Trophoblast cell (in vitro differentiated cells and primary cell): ENCODE measurements at places on chromosomes 4 and X.

DNA sequence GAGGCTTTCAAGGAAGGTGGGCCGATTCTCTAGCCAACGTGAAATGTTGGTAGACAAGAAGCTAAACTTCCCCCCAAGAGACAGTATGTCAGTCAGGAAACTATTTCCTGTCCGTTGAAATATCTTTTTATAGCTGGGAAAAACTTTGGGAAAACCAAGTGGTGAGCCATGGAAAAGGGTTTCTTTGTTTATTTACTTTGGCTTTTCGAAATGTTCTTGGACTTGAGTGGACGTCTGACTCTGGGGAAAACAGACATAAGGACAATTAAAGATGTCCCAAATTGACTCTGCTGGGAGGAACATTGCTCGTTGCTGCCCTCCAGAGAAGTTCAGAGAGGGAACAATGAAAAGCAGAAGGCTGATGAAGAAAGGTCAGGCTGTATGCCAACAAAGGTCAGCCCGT, 295.4 kb downstream of the RAPGEF2 start:
- H3K27ac ChIP-seq: no peak overlapping the region
- H3K27me3 ChIP-seq: no peaks in the 10 kb centered on the region
- H3K4me3 ChIP-seq: no peak overlapping the region
- H3K4me1 ChIP-seq: peaks cover 9% of the 10 kb centered on the region
- no peaks in the 10 kb centered on the region for H3K36me3 ChIP-seq

DNA sequence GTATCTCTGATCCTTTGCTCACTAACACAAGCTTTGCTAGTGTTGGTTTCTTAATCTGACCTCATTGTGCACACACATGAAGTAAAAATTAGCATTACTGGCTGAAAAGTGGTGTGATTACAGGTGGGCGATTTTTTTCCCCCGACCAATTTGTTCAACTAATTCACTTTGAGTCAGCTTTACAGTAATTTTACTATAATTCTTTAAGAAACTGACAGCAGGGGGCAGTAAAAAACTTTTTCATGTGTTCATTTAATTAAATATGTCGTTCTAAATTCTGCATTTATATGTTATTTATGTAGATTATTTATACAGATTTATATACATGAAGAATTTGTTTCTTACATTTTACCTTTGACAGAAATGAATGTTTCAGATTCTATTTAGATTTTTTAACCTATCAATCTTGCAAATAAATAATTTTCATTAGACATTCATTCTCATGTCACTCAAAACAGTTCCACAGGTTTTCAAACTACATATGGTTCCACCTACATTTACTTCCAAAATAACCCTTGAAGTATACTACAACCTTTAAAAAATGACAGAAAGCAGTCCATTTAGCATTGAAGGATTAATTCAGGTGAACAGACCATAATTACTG, 17.5 kb downstream of the PALLD start:
- DNase-seq: no peak
- no peaks in the 10 kb centered on the region for H3K4me1 ChIP-seq

DNA sequence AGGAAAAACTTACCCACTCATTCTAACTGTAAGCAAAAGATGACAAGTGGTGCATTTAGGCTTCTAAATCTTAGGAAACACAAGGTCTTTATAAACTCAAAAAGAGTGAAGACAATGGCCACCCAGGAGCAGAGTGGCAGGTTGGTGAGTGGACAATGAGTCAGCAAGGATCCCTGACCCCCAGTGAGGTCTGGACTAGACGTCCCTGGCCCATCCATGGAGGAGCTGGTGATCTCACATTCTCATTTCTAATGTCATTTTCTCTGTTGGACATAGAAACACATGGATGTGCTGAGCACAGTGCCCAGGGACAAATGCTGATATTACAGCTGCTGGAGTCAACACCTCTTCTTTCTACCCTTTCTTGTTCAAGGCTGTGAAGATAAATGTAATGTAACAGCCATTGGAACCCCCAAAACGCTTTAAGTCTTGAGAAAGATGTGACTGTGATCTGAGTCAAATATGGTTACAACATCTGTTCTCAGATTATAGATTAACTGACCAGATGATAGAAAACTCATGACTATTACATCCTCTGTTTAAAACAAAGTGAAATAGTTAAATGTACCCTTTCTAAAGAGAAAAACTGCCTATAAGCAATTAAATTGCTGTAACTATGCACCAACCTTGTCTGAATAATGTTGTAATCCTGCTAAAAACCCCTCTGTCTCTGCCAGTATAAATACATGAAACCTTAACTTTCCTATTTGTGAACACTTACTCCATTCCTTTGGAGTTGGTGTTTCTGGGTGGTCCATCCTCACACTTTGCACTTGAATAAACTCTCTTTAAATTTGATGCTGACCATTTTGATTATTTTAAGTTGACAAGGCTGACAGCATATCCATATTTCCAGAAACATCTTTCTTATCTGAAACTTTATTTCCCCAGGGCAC, 92.7 kb downstream of the USP46 start:
- no peak for DNase-seq
- H3K27ac ChIP-seq: no peak overlapping the region
- no peaks in the 10 kb centered on the region for H3K27me3 ChIP-seq
- no peaks in the 10 kb centered on the region for H3K4me1 ChIP-seq
- H3K4me3 ChIP-seq: no peak overlapping the region

GRCh38 chr4:6338951-6339817, 69.5 kb downstream of the WFS1 start:
- H3K36me3 ChIP-seq: no peaks in the 10 kb centered on the region
- no peak overlapping the region for H3K4me3 ChIP-seq
- H3K27me3 ChIP-seq: no peaks in the 10 kb centered on the region
- H3K27ac ChIP-seq: no peak overlapping the region

GRCh38 chr4:165383591-165384073, 4.8 kb downstream of the CPE start:
- H3K36me3 ChIP-seq: no peaks in the 10 kb centered on the region
- H3K27ac ChIP-seq: no peak overlapping the region
- no peaks in the 10 kb centered on the region for H3K27me3 ChIP-seq
- peaks cover 4% of the 10 kb centered on the region for H3K4me1 ChIP-seq
- no peak overlapping the region for H3K4me3 ChIP-seq
- DNase-seq: no peak

DNA sequence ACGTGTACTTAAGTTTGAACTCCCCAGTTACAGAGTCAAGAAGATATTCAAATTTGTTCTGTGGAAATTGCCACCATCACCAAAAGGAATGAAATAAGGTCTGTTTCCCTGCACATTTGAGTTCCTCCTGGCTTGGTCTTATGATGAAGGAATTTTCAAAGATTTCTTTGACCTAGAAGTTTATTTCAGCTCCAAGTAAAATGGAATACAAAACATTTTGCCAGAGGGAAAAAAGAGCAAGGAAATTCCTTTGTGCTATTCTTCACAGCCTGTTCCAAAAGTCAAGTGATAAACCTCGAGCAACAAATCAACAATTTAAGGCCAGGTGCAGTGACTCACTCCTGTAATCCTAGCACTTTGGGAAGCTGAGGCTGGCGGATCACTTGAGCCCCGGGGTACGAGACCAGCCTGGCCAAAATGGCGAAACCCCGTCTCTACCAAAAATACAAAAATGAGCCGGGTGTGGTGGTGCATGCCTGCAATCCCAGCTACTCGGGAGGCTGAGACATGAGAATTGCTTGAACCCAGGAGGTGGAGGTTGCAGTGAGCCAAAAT, 3.4 kb downstream of the NKRF start:
- H3K4me3 ChIP-seq: no peak overlapping the region
- DNase-seq: peak; percentile 92
- H3K4me1 ChIP-seq: no peaks in the 10 kb centered on the region
- no peak overlapping the region for H3K27ac ChIP-seq
- no peaks in the 10 kb centered on the region for H3K27me3 ChIP-seq

DNA sequence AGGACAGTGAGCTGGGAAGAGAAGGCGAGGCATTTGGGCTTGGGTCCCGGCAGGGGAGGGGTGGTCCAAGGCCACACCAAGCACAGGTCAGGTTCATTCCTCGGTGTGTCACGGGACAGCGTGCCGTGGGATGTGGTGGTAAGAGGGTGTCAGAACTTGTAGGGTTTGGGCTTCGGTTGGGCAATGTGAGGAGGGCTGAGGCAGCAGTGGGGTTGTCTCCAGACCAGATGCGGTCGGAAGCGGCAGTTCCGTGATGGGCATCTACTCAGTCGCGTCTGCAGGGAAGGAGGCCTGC, 22.1 kb downstream of the ADRA2C start:
- no peak overlapping the region for H3K4me3 ChIP-seq
- H3K36me3 ChIP-seq: no peaks in the 10 kb centered on the region
- no peak overlapping the region for H3K27ac ChIP-seq
- peaks cover 6% of the 10 kb centered on the region for H3K4me1 ChIP-seq
- no peaks in the 10 kb centered on the region for H3K27me3 ChIP-seq
- DNase-seq: no peak

GRCh38 chrX:107706309-107706708, 69.3 kb downstream of the TSC22D3 start:
- peaks cover 3% of the 10 kb centered on the region for H3K4me1 ChIP-seq
- no peak for DNase-seq
- no peaks in the 10 kb centered on the region for H3K36me3 ChIP-seq
- H3K27ac ChIP-seq: no peak overlapping the region
- H3K4me3 ChIP-seq: no peak overlapping the region

GRCh38 chrX:153868576-153869472, 17.1 kb downstream of the L1CAM start:
- peaks cover under 1% of the 10 kb centered on the region for H3K4me1 ChIP-seq
- H3K27me3 ChIP-seq: no peaks in the 10 kb centered on the region
- no peak overlapping the region for H3K27ac ChIP-seq
- DNase-seq: no peak
- peaks cover 39% of the 10 kb centered on the region for H3K36me3 ChIP-seq

DNA sequence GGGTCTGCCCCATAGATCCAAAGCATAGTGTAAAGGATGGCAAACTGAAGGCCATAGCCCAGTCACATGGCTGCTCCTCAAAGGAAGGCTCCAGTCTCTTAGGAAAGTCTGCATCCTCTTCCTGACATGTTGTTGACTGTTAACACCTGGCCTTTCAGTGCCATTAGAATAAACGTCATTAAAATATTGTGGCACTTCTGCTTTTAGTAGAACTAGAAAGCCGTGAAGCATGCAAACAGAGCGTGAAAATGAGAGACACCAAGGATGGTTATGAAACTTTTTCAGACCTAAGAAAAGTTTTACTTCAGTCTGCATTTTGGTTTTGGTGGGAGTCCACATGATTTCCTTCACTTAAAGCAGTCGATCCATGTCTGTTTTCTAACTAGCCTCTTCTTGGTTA, 41.1 kb upstream of the AFF2 start:
- DNase-seq: no peak
- H3K27me3 ChIP-seq: no peaks in the 10 kb centered on the region
- no peaks in the 10 kb centered on the region for H3K36me3 ChIP-seq
- no peak overlapping the region for H3K4me3 ChIP-seq

GRCh38 chr4:58214376-58214775, 1104.2 kb upstream of the IGFBP7 start:
- peak; percentile 92 for DNase-seq
- no peaks in the 10 kb centered on the region for H3K27me3 ChIP-seq
- no peak overlapping the region for H3K4me3 ChIP-seq
- H3K27ac ChIP-seq: no peak overlapping the region
- no peaks in the 10 kb centered on the region for H3K36me3 ChIP-seq

GRCh38 chr4:821631-822030, 4.3 kb downstream of the CPLX1 start:
- H3K4me1 ChIP-seq: peaks cover 2% of the 10 kb centered on the region
- H3K4me3 ChIP-seq: no peak overlapping the region
- peaks cover 28% of the 10 kb centered on the region for H3K27me3 ChIP-seq

- no peaks in the 10 kb centered on the region for H3K36me3 ChIP-seq
- DNase-seq: no peak
- H3K27me3 ChIP-seq: no peaks in the 10 kb centered on the region
- no peak overlapping the region for H3K4me3 ChIP-seq
Observed at GRCh38 chr4:167109859-167110258, 124.4 kb downstream of the SPOCK3 start.

GRCh38 chrX:49221868-49222267, 11.3 kb downstream of the CACNA1F start:
- no peak for DNase-seq
- no peaks in the 10 kb centered on the region for H3K4me1 ChIP-seq
- H3K4me3 ChIP-seq: no peak overlapping the region
- H3K27ac ChIP-seq: no peak overlapping the region
- no peaks in the 10 kb centered on the region for H3K27me3 ChIP-seq

DNA sequence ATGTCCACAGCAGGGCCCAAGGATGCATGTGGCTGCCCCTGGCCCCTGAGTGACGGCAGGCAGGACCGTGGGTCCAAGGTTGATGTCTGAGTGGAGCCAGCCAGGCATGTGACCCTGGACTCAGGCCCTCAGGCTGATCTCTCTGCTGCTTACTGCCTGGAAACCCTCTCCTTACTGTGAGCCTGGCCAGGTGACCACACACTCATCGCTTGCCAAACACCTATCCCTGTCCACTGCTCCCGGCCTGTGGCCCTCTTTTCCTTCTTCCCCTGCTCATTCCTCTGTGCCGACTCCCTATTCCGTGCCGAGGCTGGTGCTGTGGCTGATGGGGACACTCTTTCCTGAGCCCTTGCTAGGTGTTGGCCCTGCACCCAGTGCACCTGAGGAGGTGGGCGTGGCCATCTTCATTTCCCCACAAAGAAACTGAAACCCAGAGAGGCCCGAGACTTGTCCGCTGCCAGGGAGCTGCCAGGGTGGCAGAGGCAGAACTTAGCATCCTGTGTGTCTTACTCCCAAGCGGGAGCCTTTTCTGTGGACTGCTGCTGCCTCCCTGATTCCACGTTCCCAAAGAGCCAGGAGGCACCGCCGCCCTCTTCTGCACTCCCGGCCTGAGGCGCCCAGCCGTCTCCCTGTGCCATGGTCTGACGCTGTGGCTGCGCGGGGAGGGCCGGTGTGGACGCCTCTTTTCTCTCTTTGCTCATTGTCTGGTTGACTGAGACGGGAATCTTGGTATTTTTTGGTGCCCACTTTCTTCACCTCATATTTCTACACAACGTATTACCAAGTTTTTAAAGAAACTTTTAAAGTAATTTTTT, 11.2 kb upstream of the RNF4 start:
- H3K4me3 ChIP-seq: no peak overlapping the region
- no peak overlapping the region for H3K27ac ChIP-seq
- H3K27me3 ChIP-seq: no peaks in the 10 kb centered on the region
- no peaks in the 10 kb centered on the region for H3K36me3 ChIP-seq
- DNase-seq: no peak

DNA sequence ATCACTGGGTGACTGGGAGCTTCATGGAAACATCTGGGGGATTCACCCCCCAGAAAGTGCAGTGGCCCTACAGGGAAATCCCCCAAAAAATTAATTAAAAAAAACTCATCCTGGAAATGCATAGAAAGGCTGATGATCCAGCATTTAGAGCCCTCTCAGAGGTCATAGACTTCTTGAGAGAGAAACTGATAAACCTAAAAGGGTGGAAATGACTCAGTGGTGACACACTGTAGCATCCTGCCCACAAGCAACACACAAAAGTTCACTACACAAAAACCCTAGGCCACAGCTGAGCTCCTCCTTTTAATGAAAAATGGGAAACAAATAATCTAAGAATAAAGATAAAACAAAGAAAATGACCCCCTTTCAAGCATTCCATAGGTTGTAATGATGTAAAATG, 911.5 kb downstream of the GLUD2 start:
- H3K27ac ChIP-seq: no peak overlapping the region
- no peak for DNase-seq
- H3K27me3 ChIP-seq: no peaks in the 10 kb centered on the region
- H3K4me3 ChIP-seq: no peak overlapping the region
- H3K36me3 ChIP-seq: no peaks in the 10 kb centered on the region

- no peaks in the 10 kb centered on the region for H3K27me3 ChIP-seq
- no peak overlapping the region for H3K4me3 ChIP-seq
- H3K4me1 ChIP-seq: no peaks in the 10 kb centered on the region
- no peak overlapping the region for H3K27ac ChIP-seq
- no peaks in the 10 kb centered on the region for H3K36me3 ChIP-seq
- DNase-seq: no peak
Observed at GRCh38 chr4:148108766-148109165, 333.4 kb downstream of the NR3C2 start.
